ENCODE measurements at places on chromosomes 3 and 15.

DNA sequence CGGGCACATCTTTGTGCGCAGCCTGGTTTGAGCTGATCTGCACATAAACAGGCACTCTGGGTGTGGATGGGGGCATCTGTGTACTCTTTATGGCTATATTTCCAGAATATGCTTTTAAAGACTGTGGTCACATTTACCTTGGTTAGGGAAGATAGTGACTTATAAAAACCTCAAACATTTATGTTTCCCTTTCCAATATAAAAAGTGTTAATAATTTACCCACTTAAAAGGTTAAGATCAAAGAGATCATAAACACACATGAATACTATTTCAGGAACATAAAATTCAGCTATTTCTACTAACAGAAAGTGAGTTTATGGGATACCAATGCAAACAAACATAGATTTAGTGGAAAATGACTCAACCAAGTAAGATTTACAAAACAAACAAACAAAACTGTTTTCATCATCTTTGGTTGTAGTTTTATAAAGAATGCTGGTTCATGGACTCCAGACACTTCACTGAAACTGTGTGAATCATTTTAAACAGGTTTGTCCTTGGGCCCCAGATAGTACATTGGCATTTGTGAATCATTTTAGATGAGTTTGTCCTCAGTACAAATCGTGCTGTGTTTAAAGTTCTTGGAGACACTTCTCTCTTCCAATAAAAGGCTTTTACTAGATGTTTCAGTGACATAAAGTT is 253.5 kb upstream of the CTDSPL start:
- DNase-seq: peak; percentile 33

- DNase-seq: no peak
Observed at GRCh38 chr3:124034844-124035152, 42.9 kb upstream of the ROPN1 start.

DNA sequence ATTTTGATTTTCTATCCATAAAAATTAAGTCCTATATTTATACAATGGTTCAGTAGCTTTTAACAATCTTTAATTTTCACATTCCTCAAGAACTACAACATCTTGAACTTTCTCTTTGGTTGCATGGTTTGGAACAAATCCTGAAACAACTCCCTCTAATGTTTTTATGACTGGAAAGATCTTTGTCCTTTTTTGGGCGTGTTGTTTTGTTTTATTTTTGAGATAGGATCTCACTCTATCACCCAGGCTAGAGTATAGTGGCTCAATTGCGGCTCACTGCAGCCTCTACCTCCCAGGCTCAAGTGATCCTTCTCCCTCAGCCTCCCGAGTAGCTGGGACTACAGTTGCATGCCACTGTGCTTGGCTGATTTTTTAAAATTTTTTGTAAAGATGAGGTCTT is 4.0 kb downstream of the STX19 start:
- peak; percentile 37 for DNase-seq

- DNase-seq: no peak
Observed at GRCh38 chr3:112627919-112628466, 12.9 kb downstream of the CCDC80 start.

GRCh38 chr3:100093831-100094230 is 20.5 kb downstream of the FILIP1L start:
- peak; percentile 43 for DNase-seq

DNA sequence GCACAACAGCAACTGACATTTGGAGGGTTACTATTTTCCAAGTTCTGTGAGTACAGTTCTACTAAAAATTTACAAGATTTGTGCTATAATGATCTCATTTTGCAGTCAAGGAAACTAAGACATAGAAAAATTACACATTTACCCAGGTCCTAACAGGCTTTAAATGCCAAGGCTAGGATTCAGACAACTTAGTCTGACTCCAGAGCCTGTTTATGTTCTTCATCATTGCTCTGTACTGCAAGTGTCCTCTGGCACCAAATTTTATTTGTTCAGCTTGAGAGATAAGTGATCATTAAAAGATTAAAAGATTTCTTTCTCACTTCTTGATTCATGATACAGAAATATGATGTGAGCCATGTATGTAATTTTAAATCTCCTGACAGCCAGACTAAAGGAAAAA is 290.8 kb downstream of the UBE2E2 start:
- DNase-seq: no peak

DNA sequence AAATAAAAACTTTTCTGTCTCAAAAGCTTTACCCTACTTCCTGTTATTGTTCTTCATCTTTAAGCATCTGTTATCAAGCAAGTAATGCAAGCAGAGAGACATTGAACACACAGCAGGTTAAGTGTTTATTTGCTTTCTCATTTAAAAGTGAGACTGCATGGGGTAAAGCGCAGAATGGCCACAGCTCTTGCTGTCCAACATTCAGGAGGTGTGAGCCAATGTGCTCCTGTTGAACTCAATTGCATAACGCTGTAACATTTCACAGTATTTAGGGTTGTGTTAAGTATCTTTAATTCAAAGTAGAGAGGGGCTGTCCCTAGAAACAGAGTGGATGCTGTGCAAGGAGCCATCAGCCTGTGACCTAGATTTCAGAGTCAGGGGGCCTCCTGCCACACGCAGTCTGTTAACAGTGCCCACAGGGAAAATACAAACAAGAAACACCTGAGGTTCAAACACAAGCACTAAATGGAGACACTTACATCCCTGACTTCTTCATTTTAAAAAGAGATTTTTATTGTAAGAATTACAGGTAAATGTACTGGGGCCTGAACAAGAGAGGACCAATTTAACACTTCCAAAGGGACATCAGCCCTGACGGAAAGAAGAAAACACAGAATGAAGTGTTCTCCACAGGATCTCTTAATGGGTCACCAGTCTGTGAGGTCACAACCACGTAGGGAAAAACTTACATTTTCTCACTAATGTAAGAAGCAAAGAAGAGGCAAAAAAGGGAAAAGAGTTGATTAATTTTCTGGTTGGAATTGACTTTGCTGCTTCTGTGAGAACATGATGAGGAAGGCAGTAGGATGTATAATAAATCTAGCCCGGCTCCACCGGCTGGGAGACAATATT is 815.1 kb downstream of the VGLL3 start:
- DNase-seq: no peak

- DNase-seq: no peak
Observed at GRCh38 chr15:68209735-68210408, 4.7 kb upstream of the CALML4 start.

DNA sequence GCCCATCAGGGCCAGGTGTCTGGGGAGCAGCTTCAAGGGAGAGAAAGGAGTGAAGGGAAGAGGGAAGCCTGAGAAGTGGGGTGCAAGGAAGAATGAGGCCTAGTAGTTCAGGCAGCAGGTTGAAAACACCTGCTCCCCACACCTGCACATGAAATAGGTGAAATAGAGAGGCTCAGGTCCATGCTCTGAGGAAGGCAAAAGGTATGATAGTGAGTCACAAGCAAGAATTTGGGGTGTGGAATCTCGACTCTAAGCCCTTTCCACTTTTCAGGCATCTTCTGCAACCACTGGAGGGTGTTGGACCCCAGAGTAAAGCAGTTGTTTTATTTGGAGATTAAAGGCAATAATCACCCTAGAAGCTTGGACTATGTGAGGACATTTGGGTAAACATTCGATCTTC is 157.5 kb downstream of the CTNNB1 start:
- no peak for DNase-seq

DNA sequence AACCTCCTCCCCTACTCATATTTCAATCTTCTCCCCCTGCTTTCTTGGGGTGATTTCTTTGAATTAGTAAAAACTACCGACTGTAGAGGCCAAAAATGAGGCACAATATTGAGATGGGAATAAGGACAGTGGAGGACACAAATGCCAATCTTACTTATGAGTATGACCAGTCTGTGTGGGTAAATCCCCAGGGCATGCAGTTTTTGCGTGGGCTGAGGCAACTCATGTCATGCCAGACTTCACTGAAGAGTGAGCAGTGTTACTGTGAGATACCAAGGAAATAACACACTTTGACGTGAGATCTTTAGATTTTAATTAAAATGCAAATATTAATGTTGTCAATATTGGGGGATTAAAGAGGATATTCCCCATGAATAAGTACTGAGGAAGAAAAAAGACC is 254.3 kb upstream of the ICE2 start:
- no peak for DNase-seq

DNA sequence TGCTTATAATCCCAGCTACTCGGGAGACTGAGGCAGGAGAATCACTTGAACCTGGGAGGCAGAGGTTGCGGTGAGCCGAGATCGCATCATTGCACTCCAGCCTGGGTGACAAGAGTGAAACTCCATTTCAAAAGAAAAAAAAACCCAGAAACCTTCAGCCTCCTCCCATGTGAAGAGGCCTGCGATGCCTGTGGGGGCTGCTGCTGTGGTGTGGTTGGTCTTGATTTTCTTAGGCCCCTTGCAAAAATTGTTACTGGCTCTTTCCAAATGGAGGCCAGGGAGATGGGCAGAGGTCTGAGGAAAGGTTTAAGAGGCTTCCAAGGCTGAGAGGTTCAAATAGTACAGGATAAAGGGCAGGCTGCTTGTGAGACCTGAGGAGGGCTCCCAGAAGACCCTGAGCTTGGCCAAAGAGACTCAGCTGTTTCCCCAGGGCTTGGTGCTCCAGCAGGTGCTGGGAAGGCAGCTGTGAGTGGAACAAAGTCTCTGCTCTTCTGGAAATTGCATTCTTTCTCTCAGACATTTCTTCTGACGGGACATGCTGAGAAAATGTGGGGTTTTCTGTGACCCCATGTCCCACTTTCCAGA is 18.4 kb downstream of the GCSAM start:
- DNase-seq: no peak

DNA sequence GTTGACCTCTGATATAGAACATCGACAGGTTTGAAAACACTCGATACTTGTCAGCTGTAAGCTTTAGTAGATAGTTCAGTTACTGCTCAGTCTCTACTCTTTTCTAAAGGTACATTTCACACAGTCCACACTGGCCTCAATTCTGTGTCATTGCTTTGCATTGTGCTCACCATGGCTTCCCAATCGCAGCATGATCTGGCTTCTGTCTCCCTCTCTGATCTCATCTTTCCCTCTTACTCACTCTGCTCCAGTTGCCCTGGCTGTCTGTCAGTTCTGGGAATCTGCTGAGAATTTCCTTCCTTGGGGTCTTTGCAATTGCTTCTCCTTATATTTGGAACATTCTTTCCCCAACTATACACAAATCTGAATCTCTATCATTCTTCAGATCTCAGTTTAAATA is 80.6 kb downstream of the GTF2E1 start:
- peak; percentile 15 for DNase-seq

DNA sequence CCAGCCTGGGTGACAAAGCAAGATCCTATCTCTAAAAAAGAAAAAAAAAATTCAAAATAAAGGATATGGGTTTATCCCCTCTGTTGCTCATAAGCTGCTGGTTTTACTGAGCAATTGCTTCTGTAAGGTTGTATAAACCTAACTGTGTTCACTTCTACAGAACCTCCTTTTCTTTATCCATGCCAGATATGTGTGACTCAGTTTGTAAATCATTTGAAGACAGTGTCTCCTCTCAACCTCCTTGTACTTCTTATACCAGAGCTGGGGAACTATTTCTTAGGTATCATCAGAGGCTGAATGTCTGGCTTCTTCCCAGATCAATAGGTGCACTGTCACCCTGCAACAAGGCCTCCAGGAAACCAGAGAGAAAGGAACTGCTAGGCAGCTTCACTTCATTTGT is 273.8 kb downstream of the CD47 start:
- DNase-seq: peak; percentile 3

- DNase-seq: peak; percentile 44
Observed at GRCh38 chr15:25501828-25502446, 63.1 kb upstream of the UBE3A start.

- peak; percentile 16 for DNase-seq
Observed at GRCh38 chr15:101264011-101264410, 12.2 kb upstream of the CHSY1 start.

DNA sequence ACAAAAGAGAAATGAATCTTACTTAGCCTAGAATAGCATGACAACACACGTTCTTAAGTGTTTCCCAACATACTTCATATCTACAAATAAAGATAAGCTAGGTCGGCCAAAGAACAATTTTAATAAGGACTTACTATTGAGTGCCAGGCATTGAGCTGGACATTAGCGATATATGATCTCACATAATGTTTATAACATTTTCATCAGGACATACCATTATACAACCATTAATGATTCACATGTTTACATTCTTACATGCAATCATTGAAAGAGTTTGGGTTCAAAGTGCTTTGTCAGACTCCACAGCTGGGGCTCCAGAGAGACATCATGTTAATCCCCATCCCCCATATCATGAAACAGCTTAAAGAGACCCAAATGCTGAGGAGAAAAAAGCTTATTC is 189.0 kb downstream of the STT3B start:
- no peak for DNase-seq

DNA sequence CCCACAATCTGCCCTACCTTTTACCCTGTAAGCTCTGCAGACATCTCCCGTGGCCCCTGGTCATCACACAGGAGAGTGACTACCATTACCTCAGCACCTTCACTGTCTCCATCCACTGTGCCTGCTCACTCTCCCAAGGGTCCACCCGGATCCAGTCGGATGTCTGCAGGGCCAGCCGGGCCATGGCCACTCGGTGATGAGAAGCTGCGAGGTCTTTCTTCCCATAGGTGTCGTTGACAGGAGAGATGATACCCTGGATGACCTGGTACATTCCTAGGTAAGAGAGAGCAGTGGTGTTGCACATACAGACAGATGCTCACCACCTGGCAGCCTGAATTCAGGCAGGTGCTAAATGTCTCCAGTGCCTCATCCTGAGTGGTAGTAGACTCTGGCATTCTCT is 39.2 kb upstream of the RBP1 start:
- DNase-seq: no peak

- no peak for DNase-seq
Observed at GRCh38 chr3:72383883-72384282, 464.4 kb downstream of the SHQ1 start.

GRCh38 chr3:43872301-43872700 is 181.6 kb downstream of the ABHD5 start:
- DNase-seq: peak; percentile 96

- no peak for DNase-seq
Observed at GRCh38 chr3:64625381-64625780, 62.4 kb downstream of the ADAMTS9 start.

- DNase-seq: no peak
Observed at GRCh38 chr3:195267096-195267495, 3.9 kb downstream of the XXYLT1 start.

DNA sequence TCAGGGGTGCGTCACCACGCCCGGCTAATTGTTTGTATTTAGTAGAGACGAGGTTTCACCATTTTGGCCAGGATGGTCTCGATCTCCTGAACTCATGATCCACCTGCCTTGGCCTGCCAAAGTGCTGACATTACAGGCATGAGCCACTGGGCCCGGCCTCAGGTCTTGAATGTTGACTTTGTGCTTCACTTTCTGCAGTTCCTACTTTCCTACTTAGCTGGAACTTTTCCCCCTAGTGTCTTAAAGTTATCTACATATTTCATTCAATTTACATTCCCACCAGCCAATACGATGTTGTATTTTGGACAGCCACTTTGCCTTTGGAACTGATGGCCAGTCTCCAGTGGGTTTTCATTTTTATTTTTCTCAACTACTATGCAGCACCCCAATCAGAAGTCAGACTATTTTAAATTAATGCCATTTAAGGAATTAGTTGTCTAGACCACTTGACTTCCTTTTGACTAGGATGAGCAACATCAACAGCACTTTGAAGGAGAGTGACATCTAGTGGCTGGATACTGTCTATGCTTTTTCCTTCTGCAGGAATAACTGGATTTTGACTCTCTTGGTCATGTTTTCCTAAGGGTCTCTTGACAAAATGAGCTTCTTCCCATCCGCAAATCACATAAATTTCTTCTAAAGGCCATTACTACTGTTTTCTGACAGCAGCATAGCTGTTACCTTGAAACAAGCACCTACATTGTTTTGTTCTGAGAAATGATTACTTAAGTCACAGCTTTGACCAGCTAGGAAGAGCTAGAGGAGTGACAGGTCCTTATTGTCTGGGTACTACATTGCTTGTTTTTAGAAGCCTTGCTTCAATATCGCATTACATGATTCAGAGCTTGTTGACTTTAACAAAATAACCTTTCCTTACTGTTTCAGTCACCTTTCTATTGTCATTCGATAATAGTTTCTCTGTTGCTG is 140.2 kb downstream of the ITPR1 start:
- DNase-seq: peak; percentile 58

All from fibroblast of skin of right biceps (primary cell).